ENCODE measurements at places on chromosomes 13 and 19. TPM values are rescaled to one million over a fixed set of nuclear protein-coding genes. Genes with fewer than 3 reads are reported as not detected.

Gene ADM5
- 0.88 TPM for total RNA-seq

Gene ABCC4
- 6.6 TPM for total RNA-seq

GRCh38 chr19:43934985-43935708 lies at the start of gene ZNF45:
TSS of gene ZNF45 (minus strand) at chr19:43935282. CDS start at chr19:43922185, 13,097 bp downstream.
- DNase-seq: peak; percentile 92

GRCh38 chr13:112695121-112695520 lies 5.3 kb downstream of the ATP11A start:
- DNase-seq: no peak

DNA sequence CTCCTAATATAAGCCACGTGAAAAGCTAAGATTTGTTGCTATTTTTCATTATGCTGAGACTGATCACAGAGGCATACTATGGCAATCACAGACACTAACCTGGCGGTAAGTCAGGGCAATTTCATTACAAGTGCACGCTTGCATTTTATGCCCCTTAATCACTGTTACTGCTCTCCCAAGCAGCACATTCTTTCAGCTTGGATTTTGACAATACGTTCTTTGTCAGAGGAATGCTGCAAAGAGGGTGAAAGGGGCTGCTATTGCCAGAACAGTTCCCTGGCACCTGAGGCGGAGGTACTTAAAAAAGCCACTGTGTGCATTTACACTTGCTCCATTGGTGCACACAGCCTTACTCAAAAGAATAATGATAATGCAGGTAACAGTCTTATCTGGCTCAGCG lies 346.6 kb downstream of the RFC3 start:
- DNase-seq: no peak

- DNase-seq: no peak
Observed at GRCh38 chr19:40398417-40399131, 8.6 kb upstream of the HIPK4 start.

Gene PRR20B
- total RNA-seq: not detected

DNA sequence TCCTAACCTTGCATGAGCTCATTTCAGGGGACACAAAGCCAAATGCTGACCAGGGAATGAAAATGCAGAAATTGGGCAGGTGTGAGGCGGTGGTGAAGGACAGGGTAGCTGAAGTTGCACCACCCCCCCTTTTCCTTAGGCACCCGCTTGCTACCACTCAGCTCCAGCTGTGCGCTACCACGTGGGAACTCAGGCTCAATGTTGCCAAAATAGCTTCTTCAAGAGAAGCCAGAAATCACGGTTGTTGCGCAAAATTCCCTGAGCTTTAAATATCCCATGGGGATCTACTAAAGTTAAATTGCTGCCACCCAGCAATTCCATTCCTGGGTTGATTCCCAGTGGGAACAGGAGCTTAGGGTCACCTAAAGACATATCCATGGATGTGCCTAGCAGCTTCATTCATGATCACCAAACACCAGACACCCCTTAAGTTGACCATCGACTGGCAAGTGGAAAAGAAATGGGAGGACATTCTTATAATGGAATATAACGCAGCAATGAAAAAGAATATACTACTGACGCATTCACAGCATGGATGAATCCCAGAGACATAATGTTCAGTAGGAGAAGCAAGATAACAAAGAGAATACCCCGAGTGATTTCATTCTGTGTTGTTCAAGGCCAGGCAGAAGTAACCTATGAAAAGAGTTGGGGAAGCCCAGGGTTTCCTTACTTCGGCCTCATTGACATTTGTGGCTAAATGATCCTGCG lies 12.8 kb upstream of the ADGRL1 start:
- DNase-seq: no peak

GRCh38 chr19:34507414-34508067 lies 26.0 kb downstream of the WTIP start:
- no peak for DNase-seq
